ENCODE measurements at places on chromosomes 1 and 21.

- no peak for DNase-seq
Observed at GRCh38 chr1:118250232-118250631, 65.2 kb upstream of the SPAG17 start.

GRCh38 chr1:207822602-207823451, 71.0 kb downstream of the CD46 start:
- peak; percentile 91 for DNase-seq

GRCh38 chr1:204357551-204358490, 1.9 kb downstream of the PLEKHA6 start:
- no peak for DNase-seq

GRCh38 chr1:98896711-98897445, 107.8 kb downstream of the PLPPR5 start:
- no peak for DNase-seq

DNA sequence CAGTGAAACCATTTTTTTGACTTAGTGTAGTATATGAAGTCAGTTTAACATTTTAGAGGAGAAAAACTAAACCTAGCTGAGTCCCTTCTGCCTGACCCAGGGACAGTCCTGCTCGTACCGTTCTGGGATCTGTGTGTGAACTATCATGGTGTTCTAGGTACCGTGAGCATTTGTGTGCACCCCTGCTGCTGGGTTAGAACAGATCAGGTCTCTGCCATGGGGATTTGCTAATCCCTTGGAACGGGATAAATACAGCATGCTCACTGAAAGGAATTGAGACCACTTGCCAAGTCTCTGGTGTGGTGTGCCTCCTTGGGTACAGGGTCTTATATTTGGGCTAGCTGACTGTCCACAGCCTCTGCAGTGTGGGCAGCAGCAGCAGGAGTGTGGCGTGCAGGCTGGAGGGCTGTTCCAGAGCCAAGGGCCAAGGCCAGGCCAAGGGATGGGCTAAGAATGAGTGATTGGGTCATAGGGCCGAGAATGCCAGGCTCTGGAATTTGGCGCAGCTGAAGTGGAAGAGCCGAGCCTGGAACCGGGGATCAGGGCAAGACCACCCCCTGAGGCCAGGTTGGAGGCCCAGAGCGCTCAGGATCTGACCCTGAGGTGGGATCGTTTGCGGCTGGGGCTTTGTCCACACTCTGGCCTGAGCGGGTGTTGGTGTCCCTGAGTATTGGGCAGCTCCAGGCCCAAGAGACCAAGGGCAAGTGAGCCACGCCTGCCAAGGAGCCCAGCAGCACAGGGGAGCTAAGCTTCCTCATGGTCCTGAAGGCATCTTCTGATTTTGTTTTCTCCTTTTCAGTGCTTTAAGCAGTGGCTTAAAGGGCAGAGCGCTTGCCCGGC, 66.3 kb downstream of the VPS26C start:
- DNase-seq: no peak

- DNase-seq: no peak
Observed at GRCh38 chr21:42160111-42160721, 58.7 kb upstream of the ABCG1 start.

GRCh38 chr1:58753431-58753866, 30.4 kb downstream of the JUN start:
- DNase-seq: no peak

DNA sequence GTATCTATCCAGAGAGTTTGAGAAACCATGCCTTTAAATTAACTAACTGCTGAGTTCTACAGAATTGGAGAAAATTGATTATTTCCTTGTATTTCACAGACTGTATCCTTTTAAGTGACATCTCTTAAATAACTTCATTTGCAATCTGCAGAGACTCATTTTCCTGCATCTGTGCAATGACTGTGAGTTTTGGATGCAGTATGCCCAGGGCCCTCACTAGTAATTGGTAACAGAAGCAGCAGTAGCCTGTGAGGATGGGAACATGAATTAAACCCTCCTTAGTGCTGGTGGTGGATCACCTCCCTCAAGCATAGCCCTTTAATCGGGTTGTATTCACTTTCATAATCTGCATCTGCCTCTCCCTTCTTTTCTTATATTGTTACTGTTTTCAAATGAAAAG, 21.7 kb upstream of the SH3D21 start:
- DNase-seq: no peak

DNA sequence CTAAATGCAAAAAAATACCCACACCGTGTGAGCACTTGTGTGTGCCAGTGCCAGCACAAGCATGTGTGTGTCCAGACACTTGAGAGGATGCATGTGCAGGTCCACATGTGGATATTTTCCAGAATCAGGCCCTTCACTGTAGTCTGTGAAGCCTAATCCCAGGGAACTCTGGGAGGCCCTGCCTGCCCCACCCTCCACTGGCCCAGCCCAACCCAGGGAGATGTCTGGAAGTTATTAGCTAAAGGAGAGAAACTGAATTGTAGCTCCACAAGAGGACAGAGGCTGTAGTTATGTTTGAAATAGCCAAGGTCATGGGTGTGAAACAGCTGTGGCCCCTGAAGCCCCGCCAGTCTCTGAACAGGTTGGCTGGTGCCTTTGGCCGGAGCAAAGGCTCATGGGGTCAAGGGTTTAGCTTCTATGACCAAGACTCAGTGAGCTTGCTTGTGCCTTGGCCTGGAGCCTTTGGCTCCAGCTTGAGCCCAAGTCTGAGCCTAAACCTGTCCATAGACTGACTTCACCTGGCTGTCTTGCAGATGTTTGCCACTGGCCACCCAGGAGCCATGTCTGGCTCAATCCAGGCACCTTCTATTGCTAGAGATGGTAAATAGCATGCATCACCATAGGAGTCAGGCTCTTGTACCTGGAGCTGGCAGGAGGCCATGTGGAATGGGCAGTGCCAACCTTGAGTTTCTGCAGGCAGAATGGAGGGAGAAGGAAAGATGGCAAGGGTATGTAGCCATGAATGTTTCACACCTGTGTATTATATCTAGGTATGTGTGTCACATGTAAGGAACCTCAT, 69.9 kb downstream of the TMEM53 start:
- no peak for DNase-seq

- no peak for DNase-seq
Observed at GRCh38 chr1:25936947-25937346, 30.7 kb upstream of the STMN1 start.

GRCh38 chr1:170284951-170285350, 139.2 kb downstream of the NTMT2 start:
- DNase-seq: no peak

- no peak for DNase-seq
Observed at GRCh38 chr1:81298266-81298665, 502.5 kb upstream of the ADGRL2 start.

GRCh38 chr1:241675983-241676382, 23.9 kb downstream of the WDR64 start:
- no peak for DNase-seq

- DNase-seq: peak; percentile 46
Observed at GRCh38 chr1:8133657-8134430, 107.7 kb upstream of the ERRFI1 start.

DNA sequence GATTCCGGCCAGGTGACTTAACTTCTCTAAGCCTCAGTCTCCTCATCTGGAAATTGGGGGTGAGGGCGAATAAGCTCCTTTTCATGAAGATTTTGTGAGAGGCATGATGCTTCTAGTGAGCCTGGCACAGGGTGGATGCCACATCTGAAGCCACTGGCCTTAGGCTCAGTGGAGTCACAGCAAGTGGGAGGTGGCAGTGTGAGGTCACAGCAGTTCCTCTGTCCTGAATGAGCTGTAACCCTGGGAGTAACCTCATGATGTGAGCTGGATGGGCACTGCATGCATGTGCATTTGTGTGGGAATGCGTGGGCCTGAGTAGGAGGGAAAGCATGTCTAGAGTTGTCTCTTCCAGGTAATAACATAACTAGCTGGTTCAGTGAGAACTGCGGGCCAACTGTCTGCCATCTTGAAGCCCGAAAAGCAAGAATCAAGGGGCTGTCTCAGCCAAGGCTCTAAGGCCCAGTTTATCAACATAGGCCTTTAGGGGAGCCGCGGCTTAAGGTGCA, 27.0 kb upstream of the HTR1D start:
- no peak for DNase-seq

GRCh38 chr1:152251391-152251790, 27.4 kb upstream of the HRNR start:
- DNase-seq: no peak

DNA sequence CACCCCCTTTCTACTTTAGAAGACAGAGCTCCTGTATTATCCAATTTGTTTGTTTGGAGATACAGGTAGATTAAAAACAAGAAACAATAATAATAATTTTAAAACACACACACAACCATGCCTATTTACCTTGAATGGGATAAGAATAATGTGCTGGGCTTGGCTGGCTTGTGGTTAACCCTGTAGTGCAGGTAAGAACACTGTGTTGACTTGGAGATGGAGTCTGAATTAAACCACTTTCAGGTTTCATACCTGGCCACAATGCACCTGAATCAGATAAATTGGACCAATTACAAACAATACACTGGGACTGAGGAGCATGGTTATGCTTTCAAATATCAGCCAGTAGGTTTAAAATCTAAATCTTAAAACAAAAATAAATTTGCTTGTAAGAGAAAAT, 60.8 kb downstream of the EYA3 start:
- no peak for DNase-seq

GRCh38 chr1:32981003-32981901, 16.6 kb upstream of the RNF19B start:
- DNase-seq: peak; percentile 18

GRCh38 chr1:201634261-201634660, 95.3 kb downstream of the NAV1 start:
- DNase-seq: no peak

DNA sequence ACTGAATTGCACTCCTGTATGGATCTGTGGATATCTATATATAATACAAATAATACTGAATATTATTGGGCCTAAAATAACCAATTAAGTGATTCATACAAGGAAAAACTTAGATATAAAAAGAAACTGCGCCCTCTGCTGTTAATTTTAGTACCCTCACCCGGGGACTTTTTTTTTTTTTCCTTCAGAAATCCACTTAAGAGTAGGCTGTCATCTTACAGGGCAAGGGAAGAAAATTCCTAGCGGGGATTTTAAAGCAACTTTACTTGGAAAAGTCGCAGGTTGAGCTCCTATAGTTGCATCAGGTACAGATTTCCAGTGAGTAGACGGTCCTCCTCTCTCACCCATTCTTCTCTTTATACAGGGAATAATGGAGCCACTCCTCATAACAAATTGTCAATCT, 1.3 kb downstream of the NTNG1 start:
- no peak for DNase-seq

- DNase-seq: no peak
Observed at GRCh38 chr1:103025858-103026409, 82.4 kb downstream of the COL11A1 start.

- DNase-seq: no peak
Observed at GRCh38 chr1:155996166-155996565, 17.8 kb upstream of the ARHGEF2 start.

DNA sequence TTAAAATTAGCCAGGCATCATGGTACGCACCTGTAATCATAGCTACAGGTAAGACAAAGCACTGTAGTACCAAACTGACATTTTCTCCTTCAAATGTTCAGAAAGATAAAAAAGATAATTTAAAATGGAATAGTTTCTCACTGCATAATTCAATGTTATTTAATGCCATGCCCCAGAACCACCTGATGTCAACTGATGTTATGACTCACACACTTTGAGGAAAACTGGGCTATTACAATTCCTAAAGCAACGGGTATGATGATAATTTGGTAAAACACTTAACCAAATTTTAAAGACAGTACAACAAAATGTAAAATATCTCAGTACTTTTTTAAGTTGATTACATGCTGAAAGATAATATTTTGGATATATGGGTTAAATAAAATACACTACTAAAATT, 22.9 kb upstream of the PLEKHO1 start:
- no peak for DNase-seq

- no peak for DNase-seq
Observed at GRCh38 chr1:82979593-82980236, 1019.2 kb downstream of the TTLL7 start.

- no peak for DNase-seq
Observed at GRCh38 chr21:42307106-42307505, 8.1 kb downstream of the TFF3 start.

GRCh38 chr1:38587766-38588165, 271.8 kb downstream of the RRAGC start:
- no peak for DNase-seq

GRCh38 chr1:52355436-52355835, 10.6 kb downstream of the CC2D1B start:
- DNase-seq: no peak

DNA sequence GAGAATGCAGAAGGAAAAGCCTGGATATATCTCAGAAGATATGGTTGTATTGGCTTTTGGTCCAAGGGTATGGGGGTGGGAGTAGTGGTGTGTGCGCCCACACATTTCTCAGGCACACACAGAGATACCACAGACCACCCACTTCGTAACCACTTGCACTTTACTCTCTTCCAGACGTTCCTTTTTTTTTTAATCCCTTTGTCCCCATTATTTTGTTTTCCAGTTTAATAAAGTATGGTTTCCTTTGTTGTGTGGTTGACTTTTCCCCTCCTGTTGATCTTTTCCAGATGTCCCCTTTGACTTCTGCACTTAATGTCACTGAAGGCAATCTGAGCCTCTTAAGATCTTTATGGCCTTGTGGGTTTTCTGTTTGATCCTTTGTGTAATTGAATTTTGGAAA, 10.5 kb upstream of the TARS2 start:
- DNase-seq: no peak

DNA sequence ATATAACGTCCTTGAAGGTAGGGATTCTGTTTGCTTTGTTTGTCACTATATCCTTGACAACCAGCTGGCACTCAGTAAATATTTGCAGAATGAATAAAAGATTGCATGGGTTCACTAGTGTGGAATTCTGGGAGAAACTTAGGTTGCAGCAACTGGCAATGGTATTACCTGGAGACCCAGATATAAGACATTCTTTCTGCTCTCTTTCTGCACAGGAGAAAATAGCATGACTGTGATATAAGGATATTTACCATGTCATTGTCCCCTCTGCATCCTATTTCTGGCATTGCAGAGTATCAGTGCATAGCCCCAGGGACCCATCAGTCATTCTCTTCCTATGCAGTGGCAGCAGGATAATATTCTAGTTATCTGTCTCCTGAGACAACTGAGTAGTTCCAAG, 308.9 kb upstream of the LRRC7 start:
- no peak for DNase-seq

GRCh38 chr1:42873670-42874069, 27.3 kb downstream of the ZNF691 start:
- DNase-seq: no peak

- peak; percentile 62 for DNase-seq
Observed at GRCh38 chr1:28248273-28249012, 10.9 kb upstream of the SESN2 start.

DNA sequence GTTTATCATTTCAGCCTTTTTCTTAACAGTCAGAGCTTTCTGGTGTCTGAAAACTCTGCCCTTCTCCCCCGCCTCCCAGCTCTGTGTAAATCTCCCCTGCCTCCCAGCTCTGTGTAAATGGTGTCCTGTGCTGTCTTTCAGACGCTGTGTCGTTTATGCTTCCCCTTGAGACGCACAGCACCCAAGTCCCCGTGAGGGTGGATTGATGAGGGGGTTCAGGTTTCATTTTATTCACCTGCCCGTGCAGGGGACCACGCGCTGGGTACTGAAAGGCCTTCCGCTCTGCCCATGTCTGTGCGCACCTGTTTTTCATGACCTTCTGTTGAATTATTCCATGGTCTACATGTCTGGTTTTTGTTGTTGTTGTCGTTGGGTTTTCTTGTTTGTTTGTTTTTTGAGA, 108.2 kb upstream of the COL6A1 start:
- no peak for DNase-seq

- no peak for DNase-seq
Observed at GRCh38 chr1:42983253-42983652, 24.6 kb upstream of the SLC2A1 start.

Data from thoracic aorta (tissue), 2 donors.